ENCODE measurements at places on chromosomes 6 and 20. TPM values are rescaled to one million over a fixed set of nuclear protein-coding genes. Genes with fewer than 3 reads are reported as not detected.

Gene PGK2
- not detected for total RNA-seq

Gene PROCR
- total RNA-seq = 41.9 TPM

Gene ANKEF1
- total RNA-seq = 2.3 TPM

Gene GPLD1
- total RNA-seq = 1.9 TPM

Gene MROH8
- 4.8 TPM for total RNA-seq

All from left cardiac atrium (tissue), 4 donors.